CD4-positive, alpha-beta T cell treated with Interferon alpha-2 for 1 hour (primary cell): ENCODE measurements at places on chromosomes 7 and 10.

GRCh38 chr10:48768144-48768766 is 83.6 kb downstream of the WDFY4 start:
- no peak for DNase-seq

DNA sequence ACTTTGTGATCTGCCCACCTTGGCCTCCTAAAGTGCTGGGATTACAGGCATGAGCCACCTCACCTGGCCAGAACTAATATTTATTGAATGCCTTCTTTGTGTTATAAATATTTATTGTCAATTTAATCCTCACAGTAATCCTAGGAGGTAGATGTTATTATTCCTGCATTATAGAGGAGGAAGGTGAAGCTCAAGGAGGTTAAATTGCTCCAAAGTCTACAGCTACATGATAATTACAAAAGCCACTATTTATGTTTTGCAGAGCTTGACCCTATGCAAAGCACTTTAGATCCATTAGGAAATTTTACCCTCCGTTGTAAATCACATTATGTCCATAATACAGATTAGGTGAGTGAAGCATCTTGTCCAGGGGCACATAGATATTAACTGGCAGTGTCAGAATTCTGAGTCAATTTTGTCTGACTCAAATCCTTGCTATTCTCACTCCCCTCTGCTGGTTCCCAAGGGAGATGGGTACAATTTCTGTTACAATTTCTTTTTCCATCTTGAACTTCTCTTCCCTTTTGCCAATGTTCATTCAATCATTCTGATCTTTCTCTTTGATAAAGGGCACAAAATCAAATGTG is 25.7 kb upstream of the CDK14 start:
- no peak for DNase-seq

GRCh38 chr10:184911-185310 is 49.7 kb downstream of the ZMYND11 start:
- DNase-seq, result no peak

DNA sequence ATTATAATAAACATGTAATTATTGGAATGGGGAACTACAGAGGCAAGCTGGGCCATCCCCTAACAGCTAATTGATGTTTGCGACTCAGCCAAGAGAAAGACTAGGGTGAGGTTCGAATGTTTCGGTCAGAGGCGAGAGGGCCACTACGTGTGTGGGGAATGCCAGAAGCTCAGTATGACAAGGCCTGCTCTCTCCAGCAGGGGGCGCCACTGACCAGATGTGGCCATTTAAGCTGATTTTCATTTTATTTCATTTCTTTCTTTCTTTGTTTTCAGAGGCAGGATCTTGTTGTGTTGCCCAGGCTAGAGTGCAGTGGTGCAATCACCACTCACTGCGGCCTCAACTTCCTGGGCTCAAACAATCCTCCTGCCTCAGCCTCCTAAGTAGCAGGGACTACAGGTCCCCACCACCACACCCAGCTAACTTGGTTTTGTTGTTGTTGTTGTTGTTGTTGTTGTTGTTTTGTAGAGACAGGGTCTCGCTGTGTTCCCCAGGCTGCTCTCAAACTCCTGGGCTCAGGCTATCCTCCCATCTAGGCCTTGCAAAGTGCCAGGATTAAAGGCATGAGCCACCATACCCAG is 38.1 kb downstream of the TMEM130 start:
- peak; percentile 19 for DNase-seq

- DNase-seq, result no peak
Observed at GRCh38 chr7:53350241-53350640, 314.8 kb downstream of the POM121L12 start.

DNA sequence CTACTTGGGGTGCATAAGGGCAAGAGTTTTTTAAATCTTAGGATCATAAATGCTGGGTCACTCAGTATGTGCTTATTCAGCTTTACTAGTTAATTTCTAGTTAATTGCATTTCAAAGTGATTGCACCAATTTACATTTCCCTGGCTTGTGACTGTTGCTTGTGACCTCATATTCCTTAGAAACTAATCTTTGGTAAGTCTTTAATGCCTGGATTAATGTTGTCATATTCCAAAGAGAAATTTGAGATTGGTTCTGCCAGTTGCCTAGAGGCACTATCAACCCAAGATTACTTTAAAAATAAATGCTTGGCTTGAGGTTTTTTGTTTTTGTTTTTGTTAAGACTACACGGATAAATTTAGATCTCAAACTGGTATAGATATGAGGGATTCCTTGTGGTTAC is 103.1 kb downstream of the ANK3 start:
- DNase-seq, result no peak

GRCh38 chr10:6563075-6563474 is 17.0 kb downstream of the PRKCQ start:
- no peak for DNase-seq

GRCh38 chr10:30812018-30812851 is 182.7 kb upstream of the LYZL2 start:
- DNase-seq, result no peak
